ENCODE measurements at places on chromosomes 13 and 19.

GRCh38 chr13:44350775-44351504, 22.7 kb upstream of the SERP2 start:
- DNase-seq: no peak

DNA sequence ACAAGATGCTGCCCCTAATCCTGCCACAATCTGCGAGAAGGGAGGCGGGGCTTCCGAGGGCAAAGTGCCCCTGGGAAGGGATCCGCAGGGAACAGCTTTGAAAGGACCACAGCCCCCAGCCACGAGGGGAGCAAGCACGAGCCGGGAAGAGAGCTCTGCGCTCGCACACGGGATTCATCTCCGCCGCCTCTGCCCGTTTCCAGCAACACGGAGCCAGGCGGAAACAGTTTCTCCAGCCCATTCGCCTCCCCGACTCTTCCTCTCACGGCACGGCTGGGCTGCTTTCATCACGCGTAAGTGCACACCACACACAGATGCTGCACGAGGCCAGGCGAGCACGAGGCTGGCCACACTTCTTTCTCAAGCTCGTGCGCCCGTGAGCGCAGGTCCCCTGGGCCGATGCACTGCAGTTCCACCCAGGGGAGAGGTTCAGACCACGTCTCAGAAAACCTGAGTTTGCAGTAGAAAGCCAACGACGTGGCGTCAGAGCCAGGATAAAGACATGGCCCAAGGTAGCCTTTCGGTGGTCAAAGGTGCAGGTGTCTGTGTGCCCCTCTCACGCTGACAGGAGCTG, 33.6 kb downstream of the NAXD start:
- no peak for DNase-seq

DNA sequence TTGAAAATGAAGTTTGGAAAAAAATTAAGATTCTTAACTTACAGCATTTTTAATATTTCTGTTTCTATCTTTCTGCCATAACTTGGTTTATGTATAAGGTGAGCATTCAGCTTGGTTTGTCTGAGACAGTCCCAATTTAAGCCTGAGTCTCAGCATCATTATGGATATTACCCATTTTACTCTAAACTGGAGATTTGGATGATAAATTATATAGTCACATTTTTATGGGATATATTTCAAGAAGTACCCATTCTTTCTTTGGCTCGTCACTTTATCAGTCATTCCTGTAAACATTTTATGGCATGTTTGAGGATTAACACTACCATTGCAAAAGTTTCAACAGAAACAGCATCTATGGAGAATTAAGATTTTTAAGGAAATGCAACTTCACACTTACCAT, 1129.0 kb upstream of the PCDH9 start:
- no peak for DNase-seq

DNA sequence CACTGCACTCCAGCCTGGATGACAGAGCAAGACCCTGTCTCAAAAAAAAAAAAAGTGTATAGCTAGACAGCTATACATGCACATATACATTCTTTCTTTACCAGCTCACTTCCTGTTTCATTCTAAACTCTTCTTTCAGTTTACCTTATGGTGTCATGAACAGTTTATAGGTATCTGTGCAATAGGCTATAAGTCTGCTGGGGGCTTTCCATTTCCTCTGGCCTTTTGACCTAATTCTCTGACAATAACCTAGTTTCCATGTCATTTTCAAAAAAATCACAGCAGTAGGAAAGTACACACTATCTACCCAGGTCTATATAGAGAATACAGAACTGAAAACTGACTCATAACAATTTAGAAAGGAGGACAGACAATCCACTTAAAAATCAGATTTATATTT, 24.4 kb upstream of the URAD start:
- DNase-seq: no peak

GRCh38 chr13:29577136-29578051, 18.1 kb downstream of the SLC7A1 start:
- no peak for DNase-seq

GRCh38 chr19:36773223-36773579, 594 bp upstream of the ZNF850 start:
- DNase-seq: no peak

- DNase-seq: no peak
These were observed 20.0 kb upstream of the WTIP start for GRCh38 chr19:34461375-34462100.

GRCh38 chr13:110047496-110047895, 259.5 kb downstream of the COL4A1 start:
- DNase-seq: no peak

DNA sequence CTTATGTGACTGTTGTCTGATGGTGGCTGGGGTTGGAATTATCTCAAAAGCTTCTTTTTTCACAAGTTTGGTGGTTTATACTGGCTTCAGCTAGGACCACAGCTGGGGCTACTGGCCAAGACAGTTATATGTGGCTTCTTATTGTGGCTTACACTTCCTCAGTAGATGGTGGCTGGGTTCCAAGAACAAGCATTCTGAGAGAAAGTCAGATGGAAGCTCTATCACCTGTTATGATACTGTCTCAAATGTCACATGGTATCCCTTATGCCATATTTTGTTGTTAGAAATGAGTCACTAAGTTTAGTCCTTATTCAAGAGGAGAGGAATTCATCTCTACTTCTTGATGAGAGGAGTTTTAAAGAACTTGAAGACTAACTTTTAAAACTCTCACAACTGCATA, 41.6 kb downstream of the NDFIP2 start:
- DNase-seq: no peak

GRCh38 chr19:53646144-53646543, 14.3 kb downstream of the DPRX start:
- no peak for DNase-seq

GRCh38 chr13:71477735-71478134, 389.3 kb downstream of the DACH1 start:
- no peak for DNase-seq

DNA sequence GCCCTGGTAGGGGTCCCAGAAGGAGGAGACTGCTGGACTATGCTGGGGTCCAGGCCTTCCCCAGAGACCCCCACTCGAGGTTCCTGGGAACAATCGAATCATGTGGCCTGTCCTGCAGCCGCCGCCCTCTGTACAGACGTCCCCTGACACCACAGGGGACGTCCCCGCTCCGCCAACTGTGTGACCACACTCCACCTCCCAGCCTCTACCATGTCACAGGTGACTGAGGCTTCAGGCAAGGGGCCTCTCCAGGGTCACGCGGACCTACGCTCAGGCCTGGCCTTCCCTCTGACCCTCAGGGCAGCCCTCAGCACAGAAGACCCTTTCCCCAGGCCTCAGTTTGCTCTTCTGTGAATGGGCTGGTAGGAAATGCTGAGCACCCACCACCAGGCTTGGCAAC, 13.1 kb upstream of the TMEM161A start:
- DNase-seq: no peak

DNA sequence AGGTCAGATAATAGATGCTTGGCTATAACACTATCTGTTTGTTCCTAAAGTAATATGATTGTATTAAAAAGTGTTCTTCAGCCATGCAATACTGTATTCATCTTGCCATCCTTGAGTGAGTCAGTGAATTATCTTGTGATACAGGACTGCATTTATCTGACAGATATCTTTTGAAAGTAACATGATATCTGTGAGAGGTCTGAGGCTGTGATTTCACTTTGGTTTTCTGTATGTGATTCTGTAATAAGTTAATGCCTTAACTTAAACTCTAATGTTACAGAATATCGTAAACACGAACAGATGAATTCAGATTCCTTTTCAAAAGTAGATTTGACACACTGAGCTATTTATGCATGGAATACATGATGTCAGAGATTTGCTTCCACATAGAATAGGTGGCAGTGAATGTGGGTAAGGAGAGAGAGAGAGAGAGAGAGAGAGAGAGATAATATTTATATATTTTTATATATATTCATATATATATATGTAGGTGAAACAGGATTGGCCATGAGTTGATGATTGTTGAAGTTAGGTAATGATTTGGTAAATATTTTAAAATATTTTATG, 97.9 kb upstream of the RNF113B start:
- no peak for DNase-seq

DNA sequence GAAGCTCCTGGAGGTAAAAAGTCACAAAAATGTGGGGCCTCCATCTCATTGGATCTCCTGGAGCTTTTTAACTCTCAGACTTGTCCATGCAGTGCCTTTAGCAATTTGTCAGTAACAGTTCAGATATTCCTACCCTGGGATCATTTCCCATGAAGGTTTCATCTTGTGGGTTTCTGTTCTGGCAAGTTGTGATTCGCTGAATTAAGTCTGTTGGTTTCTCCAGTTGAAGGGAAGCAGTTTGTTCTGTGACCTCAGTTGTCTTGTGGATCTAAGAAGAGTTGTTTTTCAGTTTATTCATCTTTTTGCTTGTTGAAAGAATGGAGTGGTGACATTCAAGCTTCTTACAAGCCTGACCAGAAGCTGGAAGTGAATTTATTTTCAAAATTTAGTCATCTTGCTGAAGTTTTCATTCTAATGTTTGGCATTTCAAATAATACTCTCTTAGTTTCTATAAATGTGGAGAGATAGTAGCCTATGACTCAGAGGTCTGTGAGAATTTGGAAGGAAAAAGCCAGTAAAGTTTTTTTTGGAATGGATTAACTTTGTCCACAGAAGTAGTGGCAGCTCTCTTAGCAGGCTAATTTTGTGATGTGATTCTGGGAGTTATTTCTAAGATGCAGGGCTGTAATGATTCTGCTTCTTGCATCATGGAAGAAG, 120.1 kb upstream of the CSNK1A1L start:
- no peak for DNase-seq

- DNase-seq: peak; percentile 73
These were observed 7.0 kb upstream of the WBP4 start for GRCh38 chr13:41054212-41054877.

- no peak for DNase-seq
These were observed 18.8 kb downstream of the CYTH2 start for GRCh38 chr19:48487948-48488347.

DNA sequence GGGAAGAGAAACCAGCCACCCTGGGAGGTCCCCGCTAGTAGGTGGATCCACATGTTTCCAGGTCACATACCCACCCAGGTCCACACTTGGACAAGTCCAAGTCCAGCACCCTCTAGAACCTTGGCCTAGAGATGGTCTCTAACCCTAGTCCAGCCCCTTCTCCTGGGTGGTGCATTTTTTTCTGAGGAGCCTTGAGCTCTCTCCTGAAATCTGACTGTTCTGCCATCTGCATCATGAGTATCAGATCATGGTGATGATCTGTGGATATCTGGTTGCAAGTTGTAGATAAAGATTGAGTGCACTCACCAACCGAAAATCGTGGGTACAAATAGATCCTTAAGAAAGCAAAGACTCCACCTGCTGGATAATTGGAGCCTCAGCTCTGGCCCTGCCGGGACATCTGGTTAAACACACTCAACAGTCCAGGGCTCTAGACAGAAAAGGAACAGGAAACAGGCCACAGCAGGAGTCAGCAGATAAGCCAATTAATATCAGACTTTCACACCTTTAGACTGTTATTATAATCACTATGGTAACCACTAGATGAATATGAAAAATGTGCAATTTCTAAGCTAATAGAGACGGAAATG, 41.1 kb downstream of the GPR12 start:
- no peak for DNase-seq

DNA sequence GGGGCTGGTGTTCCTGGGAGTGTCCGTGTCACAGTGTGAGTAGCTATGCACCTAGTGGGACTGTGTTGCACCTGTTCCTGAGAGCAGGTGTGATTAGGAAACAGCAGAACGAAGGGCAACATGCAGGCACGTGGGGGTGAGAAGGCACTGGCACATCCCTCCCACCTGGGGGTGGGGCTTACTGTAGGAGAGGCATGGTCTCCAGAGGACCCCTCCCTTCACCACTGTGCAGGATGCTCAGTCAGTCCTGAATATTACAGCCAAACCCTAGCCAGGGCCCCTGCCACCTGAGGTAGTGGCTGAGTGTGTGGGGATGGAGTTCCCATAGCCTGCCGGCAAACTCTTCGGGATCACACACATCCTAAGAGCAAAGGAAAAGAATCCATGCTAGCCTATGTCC, 99.2 kb downstream of the ZDHHC20 start:
- DNase-seq: no peak

- DNase-seq: no peak
These were observed 145.1 kb downstream of the EFNB2 start for GRCh38 chr13:106390367-106390766.

DNA sequence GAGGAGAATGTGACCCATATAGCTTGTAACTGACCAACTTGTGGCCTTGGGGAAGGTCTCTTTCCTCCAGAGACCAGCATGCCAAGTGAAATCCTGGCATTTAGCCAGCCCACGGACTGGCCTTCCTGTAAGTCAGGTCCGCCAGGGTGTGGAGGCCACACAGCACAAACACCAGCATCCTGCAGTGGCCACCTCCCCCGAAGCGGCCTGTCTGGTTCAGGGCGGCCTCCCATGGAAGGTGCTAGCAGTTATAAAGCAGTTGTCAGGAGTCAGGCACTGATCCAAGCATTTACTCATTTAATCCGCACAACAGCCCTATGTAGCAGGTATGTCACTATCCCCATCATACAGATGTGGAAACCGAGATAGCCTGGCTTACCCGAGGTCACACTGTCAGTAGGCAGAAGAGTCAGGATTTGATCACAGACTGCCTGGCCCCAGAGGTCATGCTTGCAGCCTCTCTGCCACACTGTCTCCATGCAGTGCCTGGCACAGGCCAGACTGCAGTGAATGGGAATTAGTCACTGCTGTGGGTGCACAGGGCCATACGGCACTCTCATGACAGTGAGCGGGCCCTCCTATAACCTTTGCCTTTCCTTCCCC, 36.7 kb downstream of the CAPN12 start:
- no peak for DNase-seq

- no peak for DNase-seq
These were observed 53.5 kb downstream of the IPO5 start for GRCh38 chr13:98007001-98007400.

- no peak for DNase-seq
These were observed 35.8 kb downstream of the ZNF420 start for GRCh38 chr19:37114001-37114400.

- DNase-seq: no peak
These were observed 10.7 kb downstream of the HS6ST3 start for GRCh38 chr13:96100457-96101220.

DNA sequence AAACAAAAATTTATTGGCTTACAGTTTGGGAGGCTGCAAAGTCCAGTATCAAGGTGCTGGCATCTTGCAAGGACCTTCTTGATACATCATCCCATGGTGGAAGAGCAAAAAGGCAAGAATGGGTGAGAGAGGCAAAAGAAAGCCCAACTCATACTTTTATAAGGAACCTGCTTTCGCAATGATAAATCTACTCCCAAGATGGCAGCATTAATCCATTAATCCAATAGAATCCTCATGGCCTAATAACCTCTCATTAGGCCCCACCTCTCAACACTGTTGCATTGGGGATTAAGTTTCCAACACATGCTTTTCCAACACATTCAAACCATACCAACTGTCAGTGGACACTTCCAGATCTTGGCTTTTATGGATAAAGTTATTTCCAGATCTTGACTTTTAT, 48.7 kb upstream of the ZNF507 start:
- no peak for DNase-seq

DNA sequence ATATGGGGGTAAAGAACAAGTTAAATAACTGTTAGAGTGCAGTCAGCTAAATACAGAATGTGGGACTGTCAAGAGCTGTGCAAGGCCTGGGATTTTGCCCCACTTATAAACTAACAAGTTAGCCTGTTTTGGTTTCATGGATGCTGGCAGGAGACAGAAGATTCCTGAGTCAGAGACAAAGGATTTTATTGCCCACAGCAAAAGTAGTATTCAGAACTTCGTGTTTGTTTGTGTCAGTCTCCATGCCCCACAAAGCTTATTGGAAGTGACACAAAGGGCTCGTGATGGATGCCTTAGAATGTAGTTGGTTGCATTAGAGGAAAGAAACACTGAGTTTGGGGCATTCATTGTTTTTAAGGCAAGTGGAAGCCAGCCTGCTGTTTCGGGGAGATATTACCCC, 22.2 kb upstream of the SPRYD7 start:
- no peak for DNase-seq

Data from CD4-positive, alpha-beta T cell treated with Interleukin-10 for 1 hour (primary cell).